ENCODE measurements at places on chromosomes 7 and 10. TPM values are rescaled to one million over a fixed set of nuclear protein-coding genes. Genes with fewer than 3 reads are reported as not detected.
A peak's percentile ranks its signal among the peaks of the same experiment; 100 is the strongest.

DNA sequence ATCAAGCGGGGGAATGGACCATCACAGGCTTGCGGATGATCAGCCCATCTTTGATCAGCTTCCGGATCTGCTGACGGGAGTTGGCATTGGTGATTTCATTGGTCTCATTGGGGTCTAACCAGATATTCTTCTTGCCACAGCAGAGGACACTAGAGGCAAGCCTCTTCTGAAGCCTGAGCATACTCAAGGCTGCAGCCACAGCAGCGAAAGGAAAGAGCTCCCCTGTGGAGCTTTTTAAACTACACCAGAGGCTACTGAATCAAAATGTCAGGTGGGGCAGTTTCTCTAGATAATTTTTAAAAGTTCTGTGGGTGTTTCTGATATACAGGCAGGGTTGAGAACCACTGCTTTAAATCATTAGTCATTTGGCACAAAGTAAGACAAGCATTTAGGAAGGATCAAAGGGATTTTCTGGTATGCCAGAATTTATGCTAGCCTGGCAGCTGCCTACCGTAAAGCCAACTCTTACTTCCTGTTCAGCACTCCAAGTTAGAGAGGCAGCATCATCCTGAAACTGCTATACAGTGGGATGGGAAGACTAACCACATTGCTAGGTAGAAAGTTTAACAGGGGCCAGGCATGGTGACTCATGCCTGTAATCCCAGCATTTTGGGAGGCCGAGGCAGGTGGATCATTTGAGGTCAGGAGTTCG is 7.0 kb downstream of the NAPEPLD start:
- no peak for DNase-seq
- no peaks in the 10 kb centered on the region for H3K36me3 ChIP-seq
- peaks cover 6% of the 10 kb centered on the region for H3K4me1 ChIP-seq
- H3K4me3 ChIP-seq: no peak overlapping the region

GRCh38 chr7:485188-486081 is 34.2 kb downstream of the PDGFA start:
- no peaks in the 10 kb centered on the region for H3K4me1 ChIP-seq
- H3K36me3 ChIP-seq: no peaks in the 10 kb centered on the region
- H3K27me3 ChIP-seq: no peaks in the 10 kb centered on the region
- H3K4me3 ChIP-seq: no peak overlapping the region
- DNase-seq: no peak

GRCh38 chr7:92639966-92640365 is 49.8 kb upstream of the FAM133B start:
- peak overlapping the region; percentile 6 for H3K27ac ChIP-seq
- no peaks in the 10 kb centered on the region for H3K36me3 ChIP-seq
- H3K4me3 ChIP-seq: no peak overlapping the region
- H3K4me1 ChIP-seq: peaks cover 51% of the 10 kb centered on the region
- no peak for DNase-seq
- no peaks in the 10 kb centered on the region for H3K27me3 ChIP-seq

- DNase-seq: no peak
- H3K27me3 ChIP-seq: no peaks in the 10 kb centered on the region
- H3K36me3 ChIP-seq: no peaks in the 10 kb centered on the region
- no peak overlapping the region for H3K4me3 ChIP-seq
Measured at GRCh38 chr10:127216786-127217185, 20.4 kb upstream of the INSYN2A start.

DNA sequence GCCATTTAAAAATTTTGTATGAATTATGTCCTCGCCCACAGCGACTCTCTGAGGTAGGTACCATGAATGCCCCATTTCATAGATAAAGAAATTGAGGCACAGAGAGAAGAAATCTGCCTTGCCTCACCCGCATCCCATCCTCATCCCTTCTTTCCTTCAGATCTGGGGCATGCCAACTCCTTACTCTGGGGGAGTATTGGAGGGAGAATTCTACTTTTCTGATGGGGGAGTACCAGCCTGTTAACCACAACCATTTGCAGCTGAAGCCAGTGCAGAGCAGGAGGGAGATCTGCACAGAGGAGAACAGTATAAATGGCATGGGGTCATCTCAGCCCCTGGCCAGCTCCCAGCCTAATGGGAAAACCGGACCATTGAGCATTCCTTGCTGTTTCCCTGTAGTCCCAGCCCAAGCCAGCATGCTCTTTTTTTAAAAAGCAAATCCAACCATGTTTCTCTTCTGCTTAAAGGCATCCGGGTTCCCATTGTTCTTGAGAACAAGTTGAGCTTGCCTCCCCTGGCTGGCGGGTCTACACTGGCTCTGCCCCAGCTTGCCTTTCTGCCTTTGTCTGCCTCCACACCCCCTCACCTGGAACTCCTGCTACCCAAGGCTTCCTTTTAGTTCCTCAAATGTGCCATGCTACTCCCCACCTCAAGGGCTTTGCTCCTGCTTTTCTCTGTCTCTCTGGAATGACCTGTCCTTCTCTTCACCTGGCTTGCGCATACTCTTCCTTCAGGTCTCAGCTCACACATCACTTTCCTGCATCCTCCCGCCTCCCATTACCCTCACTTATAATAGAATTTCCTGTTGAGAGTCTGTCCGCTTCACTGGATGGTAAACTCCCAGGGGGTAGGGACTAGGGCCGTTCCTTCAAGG is 8.8 kb upstream of the ZNF503 start:
- DNase-seq: no peak
- H3K4me3 ChIP-seq: no peak overlapping the region
- no peak overlapping the region for H3K27ac ChIP-seq
- H3K36me3 ChIP-seq: no peaks in the 10 kb centered on the region
- peaks cover 21% of the 10 kb centered on the region for H3K27me3 ChIP-seq

The HOXA4 gene
- not detected for polyA plus RNA-seq

DNA sequence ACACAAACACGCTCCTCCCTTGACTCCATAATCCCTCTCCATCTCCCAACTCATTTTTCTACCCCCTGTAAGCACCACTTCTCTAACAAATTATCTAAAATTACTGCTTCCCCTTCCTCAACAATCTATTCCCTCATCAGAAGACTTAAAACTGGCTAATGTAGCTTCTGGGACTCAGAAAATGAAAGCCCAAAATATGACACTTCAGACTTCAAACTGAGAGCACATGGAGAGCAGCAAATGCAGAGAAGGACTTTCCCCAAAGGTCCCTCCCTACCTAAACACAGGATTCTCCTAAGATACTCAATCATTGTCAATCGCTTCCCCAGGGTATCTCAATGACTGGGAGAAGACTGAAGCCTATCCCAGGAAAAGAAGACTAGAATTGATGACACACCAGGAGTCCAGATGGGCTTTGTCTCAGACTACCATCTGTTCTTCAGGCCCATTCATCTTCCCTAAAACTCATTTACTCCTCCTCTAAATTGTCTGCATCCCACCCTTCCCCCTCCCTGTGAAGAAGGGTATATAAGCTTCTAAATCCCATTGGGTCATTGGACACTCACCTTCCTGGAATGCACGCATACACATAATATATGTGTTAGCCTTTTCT is 39.2 kb downstream of the ST8SIA6 start:
- peaks cover 4% of the 10 kb centered on the region for H3K4me1 ChIP-seq
- H3K36me3 ChIP-seq: no peaks in the 10 kb centered on the region
- no peak overlapping the region for H3K4me3 ChIP-seq
- H3K27me3 ChIP-seq: no peaks in the 10 kb centered on the region
- no peak for DNase-seq

DNA sequence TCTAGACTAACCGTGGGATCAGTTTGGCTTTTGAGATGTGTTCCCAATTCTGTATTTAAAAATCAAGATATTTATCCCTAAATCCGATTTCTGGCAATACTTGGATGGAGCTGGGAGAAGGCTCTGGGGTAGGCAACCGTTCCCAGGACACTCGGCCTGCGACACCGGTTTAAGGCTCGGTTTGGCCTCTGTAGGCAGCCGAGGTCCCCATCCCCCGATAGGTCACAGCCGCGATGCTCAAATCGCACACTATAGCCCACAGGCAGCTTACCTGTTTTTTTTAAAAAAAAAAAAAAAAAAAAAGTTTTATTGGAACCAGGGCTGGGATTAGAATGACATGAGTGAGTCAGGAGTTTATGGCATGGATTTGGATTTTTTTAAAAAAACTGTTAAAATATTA is 729 bp upstream of the TAF3 start:
- H3K36me3 ChIP-seq: no peaks in the 10 kb centered on the region
- peaks cover 24% of the 10 kb centered on the region for H3K4me1 ChIP-seq
- peak overlapping the region; percentile 79 for H3K4me3 ChIP-seq
- H3K27me3 ChIP-seq: no peaks in the 10 kb centered on the region

The SPDYE5 gene
- not detected for polyA plus RNA-seq

GRCh38 chr7:322111-322671 is 32.2 kb downstream of the FOXL3 start:
- H3K4me3 ChIP-seq: no peak overlapping the region
- no peak overlapping the region for H3K27ac ChIP-seq
- peaks cover 4% of the 10 kb centered on the region for H3K27me3 ChIP-seq
- DNase-seq: peak; percentile 89
- H3K4me1 ChIP-seq: peaks cover 7% of the 10 kb centered on the region

- peaks cover 18% of the 10 kb centered on the region for H3K4me1 ChIP-seq
- no peak for DNase-seq
- no peak overlapping the region for H3K27ac ChIP-seq
- no peaks in the 10 kb centered on the region for H3K27me3 ChIP-seq
Measured at GRCh38 chr10:46301721-46302479, 15.1 kb downstream of the ANTXRL start.

The TBC1D12 gene
- not detected for polyA plus RNA-seq

The CPN1 gene
- not detected for polyA plus RNA-seq

GRCh38 chr7:116426428-116427156 is 72.9 kb upstream of the CAV2 start:
- H3K36me3 ChIP-seq: no peaks in the 10 kb centered on the region
- H3K27me3 ChIP-seq: no peaks in the 10 kb centered on the region
- H3K4me1 ChIP-seq: no peaks in the 10 kb centered on the region

The FAM200A gene
- polyA plus RNA-seq: 5.9 TPM

- H3K27me3 ChIP-seq: no peaks in the 10 kb centered on the region
- H3K4me3 ChIP-seq: no peak overlapping the region
- H3K27ac ChIP-seq: no peak overlapping the region
Measured at GRCh38 chr10:47449979-47450378, 33.9 kb downstream of the ANXA8 start.

- H3K4me3 ChIP-seq: no peak overlapping the region
- no peak for DNase-seq
- H3K27ac ChIP-seq: no peak overlapping the region
- no peaks in the 10 kb centered on the region for H3K36me3 ChIP-seq
Measured at GRCh38 chr10:103727546-103727963, 127.8 kb downstream of the SH3PXD2A start.

GRCh38 chr7:30285536-30286284 is 1.3 kb downstream of the ZNRF2 start:
- no peaks in the 10 kb centered on the region for H3K27me3 ChIP-seq
- peaks cover 56% of the 10 kb centered on the region for H3K4me1 ChIP-seq
- DNase-seq: peak; percentile 76
- peak overlapping the region; percentile 68 for H3K27ac ChIP-seq

DNA sequence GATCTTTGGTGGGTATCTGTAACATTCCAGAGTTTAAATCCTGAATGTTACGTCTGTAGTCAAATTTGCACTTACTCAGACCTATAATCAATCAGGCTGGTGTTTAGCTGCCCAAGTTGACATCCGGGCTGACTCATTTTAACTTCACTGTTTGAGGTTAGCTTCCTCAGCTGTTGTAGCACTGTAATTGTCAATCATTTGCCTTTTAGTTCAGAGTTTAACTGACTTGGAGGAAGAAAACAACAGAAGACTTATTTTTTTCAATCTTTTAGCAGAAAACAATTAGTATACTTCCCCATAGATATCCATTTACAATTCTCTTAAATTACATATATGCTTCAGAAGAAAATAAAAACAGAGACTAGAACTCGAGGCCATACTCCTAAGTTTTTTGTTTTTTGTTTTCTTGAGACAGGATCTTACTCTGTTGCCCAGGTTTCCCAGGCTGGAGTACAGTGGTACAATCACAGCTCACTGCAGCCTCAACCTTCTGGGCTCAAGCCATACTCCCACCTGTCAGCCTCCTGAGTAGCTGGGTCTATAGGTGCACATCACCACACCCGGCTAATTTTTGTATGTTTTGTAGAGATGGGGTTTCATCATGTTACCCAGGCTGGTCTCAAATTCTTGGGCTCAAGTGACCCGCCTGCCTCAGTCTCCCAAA is 38.5 kb upstream of the LRRC17 start:
- H3K27ac ChIP-seq: no peak overlapping the region
- H3K4me3 ChIP-seq: no peak overlapping the region
- no peaks in the 10 kb centered on the region for H3K36me3 ChIP-seq
- no peak for DNase-seq
- no peaks in the 10 kb centered on the region for H3K27me3 ChIP-seq

- no peak overlapping the region for H3K4me3 ChIP-seq
- H3K27me3 ChIP-seq: no peaks in the 10 kb centered on the region
- no peaks in the 10 kb centered on the region for H3K36me3 ChIP-seq
- no peaks in the 10 kb centered on the region for H3K4me1 ChIP-seq
- no peak overlapping the region for H3K27ac ChIP-seq
Measured at GRCh38 chr7:121196286-121196685, 132.5 kb upstream of the WNT16 start.

Measured in CD4-positive, alpha-beta memory T cell (primary cell).